M059J (cell line): ENCODE measurements at places on chromosomes 4 and X. TPM values are rescaled to one million over a fixed set of nuclear protein-coding genes. Genes with fewer than 3 reads are reported as not detected.

The PPEF1 gene
- total RNA-seq = not detected in 2 replicates

The GPR50 gene
- not detected in 2 replicates for total RNA-seq

The AKAP14 gene
- not detected in 2 replicates for total RNA-seq

The EMD gene
- 101 and 105 TPM in 2 replicates for total RNA-seq

The FRMD7 gene
- total RNA-seq = 0.07 TPM in 1 of 2 replicates, not detected in the other

The ARHGAP36 gene
- not detected in 2 replicates for total RNA-seq
